Right hindlimb (tissue), 1 donor: ENCODE measurements at places on chromosomes 5 and 9.
A peak's percentile ranks its signal among the peaks of the same experiment; 100 is the strongest.

DNA sequence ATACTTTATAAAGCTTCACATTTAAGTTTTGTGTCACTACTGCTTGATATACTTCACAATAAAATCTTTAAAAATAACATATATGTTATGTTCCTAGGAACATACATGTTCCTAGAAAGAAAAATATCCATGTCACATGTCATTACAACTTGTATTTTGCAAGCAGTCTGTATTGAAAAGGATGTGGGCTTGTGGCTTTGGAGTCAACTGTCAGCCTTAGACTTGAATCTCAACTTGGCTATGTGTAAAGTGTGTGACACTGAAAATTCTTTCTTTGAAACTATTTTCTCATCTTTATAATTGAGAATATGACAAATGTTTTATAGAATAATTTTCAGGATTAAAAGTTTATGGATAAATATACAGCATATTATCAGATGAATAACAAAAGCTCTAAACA, 273.1 kb downstream of the KIAA0825 start:
- no peak for DNase-seq

GRCh38 chr5:169742771-169743296, 105.8 kb downstream of the DOCK2 start:
- no peak for DNase-seq

DNA sequence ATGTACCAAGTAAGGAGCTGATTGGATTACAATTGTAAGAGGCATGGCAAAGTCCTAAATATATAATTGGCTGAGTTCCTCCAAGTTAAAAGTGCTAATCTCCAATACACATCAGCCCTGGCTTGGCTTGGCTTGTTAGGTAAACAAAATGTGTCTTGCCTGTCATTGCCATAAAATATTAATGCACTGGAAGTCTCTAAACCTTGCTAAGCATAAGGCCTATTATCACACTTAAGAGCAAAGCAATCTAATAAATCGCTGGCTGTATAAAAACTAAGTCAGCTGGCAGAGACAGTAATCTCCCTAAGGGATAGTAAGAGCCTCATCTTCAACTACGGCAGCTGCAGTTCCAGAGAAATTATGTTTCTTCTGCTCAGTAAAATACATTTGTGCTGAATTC, 418.6 kb upstream of the GRAMD2B start:
- peak; percentile 25 for DNase-seq

DNA sequence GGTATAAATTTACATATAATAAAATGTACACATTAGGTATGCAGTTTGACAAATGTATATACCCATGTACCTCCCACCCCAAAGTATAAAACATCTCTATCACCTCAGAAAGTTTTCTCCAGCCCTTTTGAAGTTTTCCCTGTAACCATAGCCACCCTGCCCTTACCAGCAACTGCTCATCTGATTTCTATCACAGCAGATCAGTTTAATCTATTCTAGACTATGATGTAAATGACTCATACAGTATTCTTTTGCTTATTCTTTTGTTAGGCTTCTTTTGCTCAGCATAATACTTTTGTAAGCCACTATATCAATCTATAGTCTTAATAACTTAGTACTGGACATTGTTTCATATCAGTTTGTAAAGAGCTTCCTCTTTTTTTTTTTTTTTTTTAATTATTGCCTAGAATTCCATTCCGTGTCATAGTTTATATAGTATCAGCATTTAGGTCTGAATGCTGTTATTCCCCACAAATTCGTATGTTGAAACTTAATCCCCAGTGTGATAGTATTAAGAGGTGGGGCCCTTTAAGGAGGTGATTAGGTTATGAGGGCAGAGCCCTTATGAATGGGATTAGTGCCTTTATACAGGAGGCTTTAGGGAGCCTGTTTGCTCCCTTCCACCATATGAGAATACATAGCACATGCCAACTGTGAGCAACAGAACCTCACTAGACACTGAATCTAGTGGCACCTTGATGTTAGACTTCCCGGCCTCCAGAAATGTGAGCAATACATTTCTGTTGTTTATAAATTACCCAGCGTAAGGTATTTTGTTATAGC, 20.3 kb downstream of the MELK start:
- DNase-seq, result no peak

DNA sequence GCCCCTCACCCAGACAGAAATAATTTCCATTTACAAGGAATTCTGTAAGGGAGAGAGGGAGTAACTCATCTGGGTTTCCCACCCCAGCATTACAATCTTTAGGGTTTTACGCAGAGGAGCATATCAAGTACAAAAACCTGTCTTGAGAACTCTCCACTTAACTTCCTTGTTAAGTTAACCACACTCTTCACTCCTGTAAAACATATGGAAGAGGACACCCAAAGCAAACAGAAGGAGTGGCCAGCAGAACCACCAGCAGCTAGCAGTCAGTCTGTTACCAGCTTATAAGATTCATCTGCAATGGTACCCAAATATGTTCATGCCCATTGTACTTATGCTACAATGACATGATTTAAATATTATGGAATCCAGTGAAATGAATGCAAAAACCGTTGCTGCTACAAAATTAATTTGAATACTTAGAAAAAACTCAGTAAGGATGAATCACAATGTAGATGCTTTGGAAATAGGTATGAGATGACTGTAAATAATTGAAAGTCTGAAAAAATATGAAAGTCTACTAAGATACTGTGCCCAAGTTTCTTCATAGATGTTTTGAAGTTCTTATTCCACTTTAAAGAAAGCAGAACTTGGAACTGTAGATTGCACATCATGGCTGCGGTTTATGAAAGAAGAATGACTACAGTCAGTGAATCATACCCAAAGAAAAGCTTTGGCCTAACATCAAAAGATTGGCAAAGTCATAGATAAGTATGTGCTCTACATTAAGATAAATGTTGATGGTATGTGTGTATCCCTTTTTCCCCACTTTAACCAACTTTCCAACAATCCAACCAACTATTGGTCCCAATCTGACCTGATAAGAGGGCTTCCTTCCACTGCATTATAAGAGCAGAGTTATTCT, 233.6 kb downstream of the ACTL7B start:
- no peak for DNase-seq

- no peak for DNase-seq
Measured at GRCh38 chr5:145777445-145778063, 57.6 kb downstream of the PRELID2 start.
